ENCODE measurements at places on chromosomes 3 and 15. TPM values are rescaled to one million over a fixed set of nuclear protein-coding genes. Genes with fewer than 3 reads are reported as not detected.

Gene ZPLD1
- total RNA-seq = not detected

Gene UQCRC1
- total RNA-seq = 230 TPM

Gene CCNB2
- total RNA-seq = 40.6 TPM

Gene ARNT2
- not detected for total RNA-seq

Gene NECTIN3
- 9.5 TPM for total RNA-seq

Gene PLA2G4F
- not detected for total RNA-seq

Gene AAGAB
- 59.2 TPM for total RNA-seq

Gene C3orf22
- total RNA-seq = not detected

Gene VEPH1
- not detected for total RNA-seq

Gene FBLN2
- total RNA-seq = 0.55 TPM

Gene DPPA2
- total RNA-seq = not detected

Gene PLCH1
- 0.08 TPM for total RNA-seq

Gene RBSN
- 9.6 TPM for total RNA-seq

Gene DNAH12
- 0.08 TPM for total RNA-seq

Gene GPR149
- not detected for total RNA-seq

Gene LAMB2
- not detected for total RNA-seq

Gene POPDC2
- 2.6 TPM for total RNA-seq

Gene GASK1A
- not detected for total RNA-seq

Gene GREM1
- total RNA-seq = not detected

Gene VPS39
- 46.1 TPM for total RNA-seq

Gene SLC9C1
- total RNA-seq = not detected

Gene IQCB1
- total RNA-seq = 31.6 TPM

Gene TNFAIP8L3
- total RNA-seq = 1.6 TPM

Gene ARPP21
- total RNA-seq = not detected

Gene SCAMP5
- total RNA-seq = 1.2 TPM

Gene LINGO1
- not detected for total RNA-seq

Gene ROPN1B
- total RNA-seq = not detected

Gene MB21D2
- total RNA-seq = 0.95 TPM

Measured in activated CD8-positive, alpha-beta memory T cell treated with anti-CD3 and anti-CD28 coated beads for 36 hours (primary cell).